ENCODE measurements at places on chromosomes 3 and 15.

GRCh38 chr3:4865714-4866113 is 113.5 kb upstream of the BHLHE40 start:
- DNase-seq, result no peak

DNA sequence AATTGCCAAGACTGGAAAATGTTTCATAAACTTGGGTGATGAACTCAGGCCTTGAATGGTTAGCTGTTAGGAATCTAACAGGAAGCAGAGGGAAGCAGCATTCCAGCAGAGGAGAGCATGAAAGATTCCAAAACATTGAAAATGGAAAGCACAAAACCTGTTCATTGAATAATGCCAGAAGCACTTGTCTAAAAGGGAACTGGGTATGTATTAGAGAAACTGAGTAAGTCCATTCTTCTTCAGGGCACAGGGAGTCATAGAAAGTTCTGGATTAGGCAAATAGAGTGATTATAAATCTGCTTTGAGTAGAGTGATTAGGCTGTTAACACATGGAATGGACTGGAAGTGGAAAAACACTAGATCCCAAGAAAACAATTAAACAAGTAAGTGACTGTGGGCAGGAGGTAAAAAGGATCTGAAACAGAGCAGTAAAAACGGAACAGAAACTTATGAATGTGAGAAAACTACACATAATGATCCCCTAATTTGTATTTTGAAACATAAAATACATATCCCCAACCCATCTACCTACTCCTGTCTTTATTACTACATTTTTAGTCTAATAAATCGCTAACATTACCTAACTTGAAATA is 343.4 kb downstream of the TBC1D5 start:
- no peak for DNase-seq

- no peak for DNase-seq
These were observed 117.2 kb upstream of the KCNMB2 start for GRCh38 chr3:178419071-178419470.

- DNase-seq, result no peak
These were observed 87.0 kb downstream of the FOXB1 start for GRCh38 chr15:60091157-60091556.

GRCh38 chr3:47008851-47009224 is 29.4 kb downstream of the NBEAL2 start:
- DNase-seq, result no peak

- no peak for DNase-seq
These were observed 63.2 kb upstream of the TNFSF10 start for GRCh38 chr3:172586436-172586835.
